ENCODE measurements at places on chromosomes 7 and 10. TPM values are rescaled to one million over a fixed set of nuclear protein-coding genes. Genes with fewer than 3 reads are reported as not detected.

- no peak for DNase-seq
- no peaks in the 10 kb centered on the region for H3K27me3 ChIP-seq
- no peaks in the 10 kb centered on the region for H3K36me3 ChIP-seq
- H3K27ac ChIP-seq = no peak overlapping the region
- H3K4me1 ChIP-seq = no peaks in the 10 kb centered on the region
- H3K4me3 ChIP-seq = no peak overlapping the region
Measured at GRCh38 chr10:47175181-47176123, 124.5 kb upstream of the GDF10 start.

DNA sequence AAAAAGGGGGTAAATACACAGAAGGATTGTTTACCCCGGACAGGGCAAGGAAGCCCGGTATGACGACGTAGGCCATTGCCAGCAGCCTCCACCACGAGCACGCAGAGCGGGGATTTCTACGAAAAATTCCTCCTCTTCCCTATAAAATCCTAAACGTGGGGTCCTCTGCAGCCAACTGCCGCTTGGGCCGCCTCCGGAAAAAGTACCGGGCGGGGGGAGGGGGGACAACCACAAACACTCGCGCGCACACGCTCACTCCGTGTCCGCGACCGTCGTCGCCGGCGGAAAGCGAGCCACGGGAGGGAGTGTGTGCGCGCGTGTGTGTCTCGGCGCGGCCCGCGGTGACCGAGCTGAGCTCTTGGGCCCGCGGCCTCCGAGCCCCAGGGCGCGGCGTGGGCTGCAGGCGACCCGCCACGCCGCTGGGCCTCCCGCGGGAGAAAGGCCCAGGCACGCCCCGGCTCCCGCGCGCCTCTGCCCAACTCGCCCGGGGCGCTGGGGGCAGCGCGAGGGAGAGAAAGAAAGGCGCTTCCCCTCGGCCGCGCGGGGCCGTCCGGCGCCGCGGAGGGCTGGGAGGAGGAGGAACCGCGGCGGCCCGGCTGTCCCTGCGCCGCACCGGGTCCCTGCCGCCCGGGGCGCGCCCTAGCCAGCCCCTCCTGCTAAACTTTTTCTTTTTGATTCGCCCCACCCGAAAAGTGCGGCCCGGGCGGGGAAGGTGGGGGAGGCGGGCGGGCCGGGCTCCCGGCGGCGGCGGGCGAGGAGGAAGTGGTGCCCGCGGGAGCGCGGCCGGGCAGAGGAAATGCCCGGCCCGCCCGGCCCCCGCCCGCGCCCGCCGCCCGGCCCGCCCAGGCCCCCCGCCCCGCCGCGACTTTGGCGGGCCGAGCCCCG, 1.5 kb downstream of the CTBP2 start:
- H3K4me3 ChIP-seq = peak overlapping the region; percentile 50
- H3K27me3 ChIP-seq = no peaks in the 10 kb centered on the region
- H3K27ac ChIP-seq = peak overlapping the region; percentile 99
- no peaks in the 10 kb centered on the region for H3K36me3 ChIP-seq
- peak; percentile 48 for DNase-seq
- H3K4me1 ChIP-seq = peaks cover 19% of the 10 kb centered on the region

DNA sequence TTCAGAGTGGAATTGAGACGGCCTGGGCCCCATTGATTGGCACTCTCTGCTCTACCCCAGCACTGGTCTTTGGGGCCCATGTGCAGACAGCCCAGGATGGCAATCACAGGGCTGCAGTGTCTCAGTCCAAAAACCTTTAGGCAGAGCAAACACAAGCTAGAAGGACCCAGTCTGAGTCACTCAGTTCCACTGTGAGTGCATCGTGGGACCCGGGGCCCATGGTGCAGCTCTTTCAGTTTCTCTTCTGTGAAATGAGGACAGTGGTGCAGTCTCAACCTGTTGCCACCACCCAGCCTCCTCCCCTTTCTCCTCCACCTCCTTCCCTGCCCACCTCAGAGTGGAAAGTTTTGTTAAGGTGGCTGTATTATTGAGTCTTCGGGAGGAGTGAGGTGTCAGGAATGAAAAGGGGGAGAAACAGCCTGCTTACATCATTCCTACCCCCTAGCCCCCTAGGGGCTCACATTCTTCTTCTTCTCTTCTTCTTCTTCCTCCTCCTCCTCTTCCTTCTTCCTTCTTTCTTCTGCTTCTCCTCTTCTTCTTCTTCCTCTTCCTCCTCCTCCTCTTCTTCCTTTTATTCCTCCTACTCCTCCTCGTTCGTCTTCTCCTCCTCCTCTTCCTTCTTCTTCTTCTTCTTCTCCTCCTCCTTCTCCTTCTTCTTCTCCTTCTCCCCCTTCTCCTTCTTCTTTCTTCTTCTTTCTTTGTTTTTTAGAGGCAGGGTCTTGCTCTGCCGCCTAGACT, 19.5 kb upstream of the CARD11 start:
- no peaks in the 10 kb centered on the region for H3K27me3 ChIP-seq
- DNase-seq = no peak
- H3K4me3 ChIP-seq = no peak overlapping the region
- no peaks in the 10 kb centered on the region for H3K36me3 ChIP-seq

DNA sequence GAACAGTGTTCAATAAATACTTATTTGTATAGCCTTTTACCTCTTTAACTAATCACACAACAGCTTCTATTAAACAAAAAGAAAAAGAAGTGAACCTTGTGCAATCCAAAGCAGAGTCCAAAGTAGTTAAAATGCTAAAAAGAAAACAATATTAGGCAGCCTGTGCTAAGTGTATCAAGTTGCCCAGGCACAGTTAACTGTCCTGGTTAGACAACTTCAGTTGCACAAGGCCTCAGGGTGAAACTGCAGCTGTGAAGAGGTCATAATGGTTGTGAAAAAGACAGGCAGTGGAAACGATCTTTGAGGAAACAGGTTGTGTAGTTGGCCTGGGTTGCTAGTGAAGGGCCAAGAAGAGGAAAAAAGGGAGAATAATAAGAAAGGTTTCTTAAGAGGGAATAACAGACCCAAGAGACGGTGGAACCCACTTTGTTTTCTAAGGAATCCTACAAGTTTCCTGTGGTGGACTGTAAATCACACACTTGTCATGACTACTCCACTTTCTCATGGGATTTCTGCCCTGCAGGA, 6.0 kb upstream of the CROT start:
- no peak overlapping the region for H3K4me3 ChIP-seq
- no peaks in the 10 kb centered on the region for H3K27me3 ChIP-seq
- no peaks in the 10 kb centered on the region for H3K4me1 ChIP-seq
- H3K36me3 ChIP-seq = no peaks in the 10 kb centered on the region
- DNase-seq = no peak

GRCh38 chr7:137390076-137390475, 46.5 kb upstream of the PTN start:
- no peak overlapping the region for H3K4me3 ChIP-seq
- no peaks in the 10 kb centered on the region for H3K4me1 ChIP-seq
- H3K27me3 ChIP-seq = no peaks in the 10 kb centered on the region
- DNase-seq = no peak

DNA sequence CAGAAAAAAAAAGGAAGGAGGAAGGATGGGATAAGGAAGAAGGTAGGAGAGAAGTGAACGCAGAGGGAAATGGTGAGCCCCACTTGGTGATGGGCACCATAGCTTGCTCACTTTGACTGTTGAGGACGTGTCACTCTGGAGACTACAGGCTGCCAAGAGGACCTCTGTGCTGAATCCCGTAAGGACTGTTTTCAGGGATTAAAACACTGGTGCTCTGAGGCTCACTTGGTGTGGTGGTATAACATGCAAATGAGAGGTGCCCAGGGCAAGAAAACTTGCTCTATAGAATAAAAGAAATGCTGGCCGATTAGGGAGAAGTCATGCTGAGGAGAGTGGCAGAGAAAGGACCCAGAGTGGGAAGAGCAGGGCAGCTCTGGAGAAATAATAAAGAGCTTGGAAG, 5.3 kb upstream of the IL2RA start:
- H3K27ac ChIP-seq = no peak overlapping the region
- no peaks in the 10 kb centered on the region for H3K36me3 ChIP-seq
- no peaks in the 10 kb centered on the region for H3K27me3 ChIP-seq
- DNase-seq = no peak
- no peak overlapping the region for H3K4me3 ChIP-seq
- H3K4me1 ChIP-seq = no peaks in the 10 kb centered on the region

SH2B2 gene
- total RNA-seq = 9.4 TPM

DNA sequence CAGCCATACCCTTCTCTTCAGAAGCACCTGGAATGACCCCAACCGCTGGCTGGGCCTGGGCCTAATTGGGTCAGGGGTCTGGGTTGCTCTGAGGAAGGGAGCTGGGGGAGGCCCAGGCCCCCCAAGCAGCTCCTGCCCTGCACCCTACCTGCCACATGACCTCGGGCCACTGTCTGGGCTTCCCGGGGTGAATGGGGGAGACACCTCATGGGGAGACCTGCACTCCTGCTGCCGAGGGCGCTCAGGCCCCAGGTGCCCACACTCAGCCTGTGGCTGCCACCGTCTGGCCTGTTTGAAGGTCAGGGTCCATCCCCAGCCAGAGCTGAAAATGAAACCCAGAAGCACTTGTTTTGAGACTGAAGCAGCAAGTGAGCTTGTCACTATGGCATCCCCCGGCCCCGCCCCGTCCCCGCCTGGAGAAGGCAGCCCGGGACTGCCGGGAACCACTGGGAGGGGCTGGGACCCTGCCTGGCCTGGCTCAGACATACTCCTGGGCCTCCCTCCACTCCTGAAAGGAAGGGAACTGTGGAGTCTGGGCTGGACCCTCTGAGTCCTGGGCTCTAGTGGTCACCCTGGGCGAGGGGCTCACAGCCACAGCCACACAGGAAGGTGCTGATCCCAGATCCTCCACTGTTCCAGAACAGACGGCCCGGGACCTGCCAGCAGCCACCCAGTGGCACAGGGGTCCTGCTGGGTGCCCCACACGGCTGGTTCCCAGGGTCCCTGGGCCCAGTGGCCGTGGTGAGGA, 7.4 kb upstream of the MICALL2 start:
- H3K27ac ChIP-seq = peak overlapping the region; percentile 56
- no peak overlapping the region for H3K4me3 ChIP-seq
- peaks cover 7% of the 10 kb centered on the region for H3K4me1 ChIP-seq
- H3K27me3 ChIP-seq = no peaks in the 10 kb centered on the region
- DNase-seq = peak; percentile 62

DNA sequence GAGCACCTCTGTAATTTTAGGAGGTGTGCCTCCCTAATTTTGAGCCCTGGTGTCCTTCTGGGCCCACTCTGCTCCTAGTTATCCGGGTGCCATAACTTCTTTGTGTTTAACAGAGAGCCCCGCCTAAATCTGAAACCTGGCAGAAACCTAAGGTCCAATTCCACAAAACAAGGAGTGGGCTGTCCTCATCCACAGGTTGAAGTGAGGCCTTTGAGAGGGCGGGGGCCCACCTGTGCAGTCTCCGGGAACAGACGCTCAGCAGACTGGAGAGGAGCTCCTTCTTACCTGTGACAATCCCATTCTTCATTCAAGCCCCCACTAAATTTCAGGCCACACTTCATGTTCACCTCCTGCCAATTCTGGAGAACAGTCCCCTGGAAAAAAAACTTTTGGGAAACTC, 10.9 kb downstream of the TMEM72 start:
- H3K27ac ChIP-seq = no peak overlapping the region
- H3K4me1 ChIP-seq = no peaks in the 10 kb centered on the region
- no peak for DNase-seq
- H3K27me3 ChIP-seq = no peaks in the 10 kb centered on the region
- no peak overlapping the region for H3K4me3 ChIP-seq
- no peaks in the 10 kb centered on the region for H3K36me3 ChIP-seq

Measured in uterus (tissue), 4 donors.